Left lung (tissue), 14 donors: ENCODE measurements at places on chromosomes 1 and 21. TPM values are rescaled to one million over a fixed set of nuclear protein-coding genes. Genes with fewer than 3 reads are reported as not detected.

- H3K36me3 ChIP-seq = peaks cover 100% of the 10 kb centered on the region
- no peaks in the 10 kb centered on the region for H3K4me1 ChIP-seq
- no peak for DNase-seq
- no peak overlapping the region for H3K4me3 ChIP-seq
- no peaks in the 10 kb centered on the region for H3K27me3 ChIP-seq
These were observed 52.0 kb downstream of the ECE1 start for GRCh38 chr1:21238141-21238800.

DNA sequence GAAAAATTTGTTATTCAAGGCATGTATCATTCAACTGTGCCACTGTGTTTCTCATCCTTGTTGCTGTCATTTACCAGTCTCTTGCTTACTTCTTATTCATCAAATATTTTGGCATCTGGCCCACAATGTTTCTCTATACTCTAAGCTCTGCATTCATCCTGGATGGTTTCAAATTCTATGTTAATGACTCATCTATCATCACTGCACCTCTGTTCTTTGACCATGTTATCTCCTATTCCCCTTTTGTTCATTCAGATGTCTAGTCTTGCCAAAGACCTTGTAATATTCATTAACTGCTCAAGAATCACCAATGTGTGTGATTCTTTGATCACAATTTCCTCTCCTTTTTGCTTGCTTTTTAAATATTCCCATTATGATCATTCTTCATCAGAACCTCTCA lies 54.6 kb upstream of the PRKACB start:
- no peaks in the 10 kb centered on the region for H3K36me3 ChIP-seq
- H3K27ac ChIP-seq = no peak overlapping the region
- H3K4me3 ChIP-seq = no peak overlapping the region
- H3K4me1 ChIP-seq = no peaks in the 10 kb centered on the region

Gene RHOU
- polyA plus RNA-seq = 61.0 TPM

Gene PTPN7
- polyA plus RNA-seq = 1.1 TPM

Gene OR10J1
- polyA plus RNA-seq = 0.06 TPM

Gene RGS13
- polyA plus RNA-seq = 3.8 TPM

DNA sequence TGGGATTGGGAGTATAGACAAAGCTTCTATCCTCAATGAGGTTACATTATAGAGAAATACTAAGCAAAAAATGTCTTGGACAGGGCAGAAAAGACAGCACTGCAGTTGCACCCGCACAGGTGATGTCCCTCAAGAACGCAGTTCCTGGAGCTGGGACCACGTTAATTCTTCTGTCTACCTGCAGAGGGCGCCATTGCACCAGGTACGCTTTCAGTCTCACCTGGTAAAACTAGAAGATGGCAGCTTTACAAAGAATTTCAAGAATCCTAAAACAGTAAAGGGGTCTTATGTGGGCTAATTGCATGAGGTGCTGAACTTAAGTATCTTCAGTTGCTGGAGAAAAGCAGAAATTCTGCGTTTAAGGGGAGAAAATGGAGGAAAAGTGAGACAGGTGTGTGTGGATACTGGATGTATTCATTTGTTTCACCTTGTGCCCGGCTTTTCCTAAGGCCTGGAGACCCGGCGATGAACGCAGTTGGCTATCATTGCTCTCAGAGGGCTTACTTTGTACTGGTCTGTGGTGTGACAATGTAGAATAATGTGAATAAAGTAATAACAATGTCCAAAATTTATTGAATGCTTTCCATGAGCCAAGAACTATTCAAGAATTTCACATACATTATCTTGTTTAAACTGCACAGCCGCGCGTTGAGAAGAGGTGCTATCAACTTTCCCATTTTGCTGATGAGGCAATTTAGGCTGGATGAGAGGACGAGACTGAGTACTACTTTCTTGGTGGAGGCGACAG lies 276.3 kb upstream of the GREM2 start:
- H3K36me3 ChIP-seq = no peaks in the 10 kb centered on the region
- no peak for DNase-seq
- H3K4me1 ChIP-seq = no peaks in the 10 kb centered on the region
- no peaks in the 10 kb centered on the region for H3K27me3 ChIP-seq
- H3K27ac ChIP-seq = no peak overlapping the region
- H3K4me3 ChIP-seq = no peak overlapping the region

DNA sequence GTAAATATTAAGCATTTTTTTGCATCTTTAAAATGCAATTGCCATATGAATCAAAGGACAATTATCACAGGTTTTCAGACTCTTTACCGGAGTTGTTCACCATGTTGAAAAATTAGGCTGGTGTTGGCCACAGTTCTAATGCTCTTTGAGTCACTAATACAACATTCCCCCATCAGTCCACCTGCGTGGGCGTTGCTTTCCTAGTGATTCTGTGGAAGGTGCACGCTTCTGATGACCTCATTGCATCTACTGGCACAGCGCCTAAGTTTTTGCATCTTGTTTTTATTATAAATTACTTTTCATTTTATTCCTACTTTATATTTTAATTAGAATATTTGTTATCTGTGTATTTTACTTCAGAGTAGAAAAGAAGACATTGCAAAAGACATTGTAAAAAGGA lies 4.7 kb upstream of the F5 start:
- H3K36me3 ChIP-seq = no peaks in the 10 kb centered on the region
- no peaks in the 10 kb centered on the region for H3K27me3 ChIP-seq
- peaks cover 3% of the 10 kb centered on the region for H3K4me1 ChIP-seq
- no peak for DNase-seq
